ENCODE measurements at places on chromosomes 13 and 19.

GRCh38 chr13:71517004-71517403 is 350.0 kb downstream of the DACH1 start:
- no peak for DNase-seq

- no peak for DNase-seq
These were observed 1036.5 kb downstream of the SLITRK5 start for GRCh38 chr13:88707646-88708045.

GRCh38 chr19:16461630-16462051 is 10.1 kb downstream of the EPS15L1 start:
- DNase-seq: no peak

- DNase-seq: no peak
These were observed 30.9 kb downstream of the GRTP1 start for GRCh38 chr13:113333076-113333475.

GRCh38 chr13:110841846-110842245 is 73.0 kb downstream of the ANKRD10 start:
- no peak for DNase-seq

DNA sequence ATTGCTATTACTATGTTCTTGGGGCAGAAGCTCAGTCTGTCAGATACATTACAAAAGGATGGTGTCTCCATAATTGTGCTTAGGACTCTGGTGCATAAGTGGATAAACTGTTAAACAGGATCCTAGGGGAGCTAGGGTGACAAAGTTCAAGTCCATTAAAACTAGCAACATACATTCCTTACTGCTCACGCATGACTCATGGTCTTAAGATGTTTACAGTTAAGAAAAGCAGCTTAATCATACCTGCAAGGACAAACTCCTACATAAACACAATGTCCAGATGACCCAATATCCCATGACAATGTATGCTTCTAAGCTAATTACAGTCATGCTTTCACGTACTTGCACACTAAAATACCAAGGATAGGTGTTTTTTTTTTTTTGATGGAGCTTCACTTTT is 3.5 kb upstream of the ZNF701 start:
- no peak for DNase-seq
